ENCODE measurements at places on chromosomes 2 and 18. TPM values are rescaled to one million over a fixed set of nuclear protein-coding genes. Genes with fewer than 3 reads are reported as not detected.
A peak's percentile ranks its signal among the peaks of the same experiment; 100 is the strongest.

DNA sequence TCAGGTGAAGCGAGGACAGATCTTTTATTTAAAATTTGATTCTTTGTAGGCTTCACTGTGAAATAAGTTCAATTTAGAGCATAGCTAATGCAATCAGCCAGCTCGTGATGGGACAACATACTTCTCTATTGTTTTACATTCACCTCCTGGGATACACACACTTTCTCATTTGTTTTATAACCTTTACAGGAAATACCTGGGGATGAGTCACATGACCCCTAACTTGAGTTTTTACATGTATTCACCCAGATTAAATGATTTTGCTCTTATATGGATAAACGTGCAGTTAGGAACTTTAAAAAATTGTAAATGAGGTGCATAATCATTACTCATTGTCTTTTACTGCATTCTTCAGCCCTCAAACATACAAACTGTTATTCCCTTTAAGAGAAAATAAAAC lies 152.1 kb downstream of the NEDD4L start:
- peaks cover 16% of the 10 kb centered on the region for H3K4me1 ChIP-seq
- DNase-seq: no peak
- no peak overlapping the region for H3K27ac ChIP-seq
- no peaks in the 10 kb centered on the region for H3K27me3 ChIP-seq

- H3K4me1 ChIP-seq: peaks cover 34% of the 10 kb centered on the region
- DNase-seq: no peak
- H3K4me3 ChIP-seq: peak overlapping the region; percentile 32
- H3K27ac ChIP-seq: peak overlapping the region; percentile 34
Measured at GRCh38 chr2:102106133-102106556, 36.4 kb upstream of the IL1R1 start.

DNA sequence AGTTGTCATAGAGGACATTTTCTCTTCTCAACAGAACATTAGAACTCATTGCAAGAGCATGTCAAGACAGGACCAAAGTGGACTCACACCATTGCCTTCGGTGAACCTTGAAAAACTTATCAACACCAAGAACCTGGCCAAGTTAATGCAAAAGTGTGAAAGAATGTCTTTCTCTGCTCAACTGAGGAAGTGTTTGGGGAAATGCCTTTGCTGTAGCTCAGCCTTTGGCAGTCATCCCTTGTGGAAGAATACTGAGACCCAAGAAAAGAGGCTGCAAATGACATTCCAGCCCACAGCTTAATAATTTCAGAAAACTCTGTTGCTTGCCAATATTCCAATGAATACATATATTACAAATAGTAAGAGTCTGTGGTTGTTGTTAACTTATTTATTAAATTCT lies 728.8 kb upstream of the PIK3C3 start:
- no peak overlapping the region for H3K27ac ChIP-seq
- no peaks in the 10 kb centered on the region for H3K36me3 ChIP-seq
- H3K4me3 ChIP-seq: no peak overlapping the region
- DNase-seq: no peak
- H3K27me3 ChIP-seq: no peaks in the 10 kb centered on the region
- H3K4me1 ChIP-seq: no peaks in the 10 kb centered on the region

DNA sequence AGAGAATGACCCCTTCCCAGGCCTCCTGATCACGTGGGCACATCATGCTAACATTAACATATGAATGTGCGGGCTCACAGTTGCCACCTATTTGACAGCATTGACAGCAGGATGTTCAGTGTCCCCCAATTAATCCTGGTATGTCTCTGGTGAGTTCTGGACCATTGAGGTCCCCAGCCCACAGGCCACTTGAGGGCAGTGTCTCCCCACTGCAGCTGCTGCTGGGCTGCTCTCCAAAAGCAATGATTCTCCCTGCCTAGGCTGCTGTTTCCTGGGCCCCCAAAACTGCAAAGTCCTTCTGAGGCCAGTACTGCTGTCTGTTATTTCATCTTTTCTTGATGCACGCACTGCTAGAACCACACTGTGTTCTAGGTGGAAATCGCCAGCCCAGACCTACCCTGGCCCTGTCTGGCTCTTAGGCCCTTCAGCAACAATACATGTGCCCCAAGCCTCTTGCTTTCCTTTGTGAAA lies 52.7 kb upstream of the MAPK4 start:
- no peaks in the 10 kb centered on the region for H3K36me3 ChIP-seq
- no peaks in the 10 kb centered on the region for H3K4me1 ChIP-seq
- peak; percentile 5 for DNase-seq

DNA sequence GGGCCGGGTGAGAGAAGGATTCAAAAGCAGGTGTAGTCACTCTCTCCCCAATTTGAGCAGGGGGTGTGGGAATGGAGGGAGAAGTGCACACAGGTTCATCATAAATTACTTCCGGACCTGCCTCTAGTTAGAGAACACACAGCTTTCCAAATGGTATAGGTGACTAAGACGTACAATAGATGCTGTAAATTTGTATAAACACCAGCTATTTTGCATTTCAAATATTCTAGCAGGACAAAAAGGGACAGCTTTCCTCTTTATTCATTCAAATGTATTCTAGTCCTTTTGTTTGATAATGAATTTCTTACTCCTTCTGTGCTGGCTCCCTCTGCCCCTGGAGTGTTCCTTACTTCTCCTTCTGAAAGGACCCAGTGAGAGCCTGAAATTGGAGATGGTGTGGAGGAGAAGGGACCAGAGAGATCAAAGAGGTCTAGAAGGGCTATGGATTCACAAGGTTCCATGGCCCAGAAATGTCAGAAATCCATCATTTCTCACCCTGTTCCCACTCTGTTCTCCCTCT lies 53.2 kb upstream of the SH3BP4 start:
- no peak overlapping the region for H3K4me3 ChIP-seq
- no peak for DNase-seq
- no peaks in the 10 kb centered on the region for H3K4me1 ChIP-seq
- no peaks in the 10 kb centered on the region for H3K36me3 ChIP-seq
- H3K27me3 ChIP-seq: no peaks in the 10 kb centered on the region

- H3K36me3 ChIP-seq: no peaks in the 10 kb centered on the region
- H3K4me3 ChIP-seq: no peak overlapping the region
- no peak for DNase-seq
- H3K4me1 ChIP-seq: no peaks in the 10 kb centered on the region
- H3K27ac ChIP-seq: no peak overlapping the region
- no peaks in the 10 kb centered on the region for H3K27me3 ChIP-seq
Measured at GRCh38 chr2:212477571-212477970, 61.0 kb downstream of the ERBB4 start.

DNA sequence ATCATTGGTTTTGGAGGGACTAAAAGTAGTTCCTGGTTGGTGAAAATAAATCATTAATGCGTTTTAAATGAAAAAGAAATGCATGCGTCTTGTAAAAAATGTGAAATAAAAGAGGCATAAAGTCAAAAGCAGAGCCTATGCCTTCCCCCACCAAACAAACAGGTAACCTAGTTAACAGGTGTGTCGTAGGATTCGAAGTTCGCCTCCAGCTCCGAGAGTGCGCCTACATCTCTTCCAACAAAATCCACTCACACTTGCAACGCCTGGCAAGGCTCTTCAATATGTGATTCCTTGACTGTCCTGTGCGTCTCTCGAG lies 677 bp upstream of the SMAD4 start:
- no peak for DNase-seq
- peak overlapping the region; percentile 97 for H3K27ac ChIP-seq
- H3K4me3 ChIP-seq: peak overlapping the region; percentile 96
- H3K27me3 ChIP-seq: no peaks in the 10 kb centered on the region
- H3K36me3 ChIP-seq: peaks cover 11% of the 10 kb centered on the region
- H3K4me1 ChIP-seq: peaks cover 40% of the 10 kb centered on the region

GRCh38 chr2:65363879-65364666 lies 68.3 kb downstream of the SPRED2 start:
- H3K4me1 ChIP-seq: peaks cover 16% of the 10 kb centered on the region
- H3K4me3 ChIP-seq: no peak overlapping the region
- no peak for DNase-seq
- H3K27me3 ChIP-seq: no peaks in the 10 kb centered on the region
- H3K27ac ChIP-seq: no peak overlapping the region

GRCh38 chr2:105537920-105538319 lies 139.1 kb upstream of the FHL2 start:
- H3K4me1 ChIP-seq: no peaks in the 10 kb centered on the region
- H3K4me3 ChIP-seq: no peak overlapping the region
- H3K27ac ChIP-seq: no peak overlapping the region

DNA sequence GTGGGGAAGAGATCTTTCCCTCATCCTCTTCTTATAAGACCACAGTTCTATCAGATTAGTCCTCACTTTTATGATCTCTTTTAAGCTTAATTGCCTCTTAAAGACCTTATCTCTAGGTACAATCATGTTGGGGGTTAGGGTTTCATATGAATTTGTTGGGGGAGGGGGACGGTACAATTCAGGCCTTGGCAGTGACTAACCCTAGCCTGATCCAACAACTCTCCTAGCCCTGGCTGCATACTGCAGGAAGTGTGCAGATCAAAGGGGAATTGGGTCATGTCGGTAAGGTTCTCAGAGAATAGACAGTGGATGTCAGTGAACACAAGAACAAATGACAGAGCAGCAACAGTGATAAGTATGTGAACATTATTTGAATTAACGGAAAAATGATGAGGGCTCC lies 16.4 kb downstream of the CAPN13 start:
- H3K27ac ChIP-seq: no peak overlapping the region
- no peaks in the 10 kb centered on the region for H3K4me1 ChIP-seq
- H3K27me3 ChIP-seq: peaks cover 6% of the 10 kb centered on the region
- H3K36me3 ChIP-seq: no peaks in the 10 kb centered on the region

DNA sequence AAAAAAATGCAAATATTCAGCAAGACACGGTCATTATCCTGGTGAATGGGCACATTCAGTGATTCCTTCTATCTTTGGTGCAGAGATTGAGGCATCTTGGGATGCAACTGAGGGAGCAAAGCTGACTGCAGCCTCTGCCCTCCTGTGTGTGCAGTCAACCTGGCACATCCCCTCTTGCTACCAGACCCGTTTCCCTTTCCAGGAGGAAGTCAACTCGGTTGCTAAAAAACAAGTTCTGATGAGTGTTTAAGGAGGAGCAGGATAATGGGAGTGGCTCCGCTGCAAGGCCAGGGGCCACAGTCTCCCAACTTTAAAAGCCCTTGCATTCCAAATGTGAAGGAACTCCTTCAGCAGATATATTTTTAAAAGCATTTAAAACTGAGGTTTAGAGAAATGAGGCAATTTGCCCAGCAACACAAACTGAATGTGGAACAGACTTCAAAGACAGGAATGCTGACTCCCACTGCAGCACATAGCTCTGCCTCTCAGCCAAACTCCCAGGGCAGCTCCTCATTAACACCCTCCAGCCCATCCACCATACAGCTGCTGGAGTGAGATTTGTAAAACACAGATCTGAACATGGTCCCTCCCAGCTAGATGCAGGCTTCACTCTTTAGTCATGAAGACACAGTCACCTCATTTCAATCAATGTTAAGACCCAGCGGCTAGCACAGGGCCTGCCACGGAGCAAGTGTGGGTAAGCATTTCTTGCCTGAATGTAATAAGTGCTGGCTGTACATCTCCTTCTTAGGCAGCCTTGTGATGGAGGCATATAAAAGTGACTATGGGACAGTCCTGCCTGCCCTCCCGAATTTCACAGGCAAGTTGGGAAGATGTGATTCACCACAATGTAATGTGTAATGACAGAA lies 54.3 kb downstream of the VSNL1 start:
- no peak overlapping the region for H3K27ac ChIP-seq
- no peaks in the 10 kb centered on the region for H3K4me1 ChIP-seq
- H3K27me3 ChIP-seq: peaks cover 5% of the 10 kb centered on the region
- H3K4me3 ChIP-seq: no peak overlapping the region
- DNase-seq: no peak
- H3K36me3 ChIP-seq: no peaks in the 10 kb centered on the region

- no peaks in the 10 kb centered on the region for H3K4me1 ChIP-seq
- H3K4me3 ChIP-seq: no peak overlapping the region
- H3K27me3 ChIP-seq: peaks cover 24% of the 10 kb centered on the region
- H3K36me3 ChIP-seq: no peaks in the 10 kb centered on the region
- H3K27ac ChIP-seq: no peak overlapping the region
- DNase-seq: no peak
Measured at GRCh38 chr18:79782566-79783308, 15.0 kb upstream of the KCNG2 start.

DNA sequence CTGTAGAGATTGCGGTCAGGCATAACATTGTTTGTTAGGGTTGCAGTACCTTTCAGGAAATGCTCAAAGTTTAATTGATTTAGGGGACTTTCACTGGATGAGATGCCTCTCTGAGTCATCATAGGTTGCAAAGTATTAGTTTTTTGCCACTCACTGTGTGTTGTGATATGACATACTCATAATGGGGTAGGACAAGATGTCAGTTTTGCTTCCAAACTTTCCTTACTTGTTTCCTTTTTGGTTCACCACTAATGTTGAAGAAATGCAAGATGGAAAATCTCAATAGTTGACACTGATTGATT lies 35.0 kb upstream of the PTH2R start:
- DNase-seq: no peak
- H3K27ac ChIP-seq: no peak overlapping the region
- peaks cover 9% of the 10 kb centered on the region for H3K27me3 ChIP-seq
- H3K4me3 ChIP-seq: no peak overlapping the region

DNA sequence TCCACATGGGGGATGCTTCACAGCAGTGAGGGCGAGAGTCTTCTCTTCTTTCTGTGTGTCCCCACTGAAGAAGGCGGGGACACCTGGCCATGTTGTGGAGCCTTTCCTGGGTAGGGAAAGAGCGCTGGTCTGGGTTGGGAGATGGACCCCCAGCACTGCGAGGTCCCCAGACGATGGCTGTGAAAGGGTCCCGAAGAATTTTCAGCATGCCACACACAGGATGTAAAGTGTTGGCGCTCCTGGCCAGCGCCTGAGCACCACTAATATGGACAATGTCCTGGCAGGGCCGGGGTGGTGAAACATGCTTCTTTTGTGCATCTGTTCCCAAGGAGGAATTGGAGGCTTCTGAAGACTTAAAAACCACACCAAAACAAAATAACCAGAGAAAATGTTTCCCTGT lies 77.2 kb downstream of the GLI2 start:
- no peaks in the 10 kb centered on the region for H3K36me3 ChIP-seq
- no peak overlapping the region for H3K27ac ChIP-seq
- H3K27me3 ChIP-seq: peaks cover 6% of the 10 kb centered on the region
- no peak overlapping the region for H3K4me3 ChIP-seq

- H3K27me3 ChIP-seq: no peaks in the 10 kb centered on the region
- DNase-seq: peak; percentile 30
- peak overlapping the region; percentile 78 for H3K27ac ChIP-seq
- peak overlapping the region; percentile 83 for H3K4me3 ChIP-seq
- H3K36me3 ChIP-seq: peaks cover 9% of the 10 kb centered on the region
Measured at GRCh38 chr2:53969285-53969967, 1.4 kb downstream of the PSME4 start.

DNA sequence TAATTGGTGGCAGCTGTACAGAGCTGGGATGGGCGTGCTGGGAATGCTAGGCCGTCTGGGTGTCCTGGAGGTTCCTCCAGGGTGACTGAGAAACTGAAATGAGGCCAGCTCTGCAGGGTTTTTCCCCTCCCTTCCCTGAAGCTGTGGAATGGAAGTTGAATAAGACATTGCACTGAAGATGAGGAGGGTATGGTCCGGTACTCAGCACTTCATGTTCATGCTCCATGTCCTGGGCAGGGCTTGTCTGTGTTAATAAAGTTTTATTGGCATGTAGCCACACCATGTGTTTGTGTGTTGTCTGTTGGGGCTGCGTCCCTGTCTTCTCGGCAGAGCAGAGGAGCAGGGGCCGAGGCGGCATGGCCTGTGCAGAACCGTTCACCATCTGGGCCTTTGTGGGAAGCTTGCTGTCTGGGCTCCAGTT lies 154.0 kb downstream of the LDLRAD4 start:
- H3K36me3 ChIP-seq: no peaks in the 10 kb centered on the region
- no peak overlapping the region for H3K4me3 ChIP-seq
- peaks cover 71% of the 10 kb centered on the region for H3K4me1 ChIP-seq

DSG2 gene
- 0.49 TPM for total RNA-seq

NEMP2 gene
- total RNA-seq: 34.2 TPM

PSMA8 gene
- 2.1 TPM for total RNA-seq

VWA3B gene
- 0.43 TPM for total RNA-seq

ANXA4 gene
- 23.9 TPM for total RNA-seq

ECEL1 gene
- 0.12 TPM for total RNA-seq
